ENCODE measurements at places on chromosomes 13 and 19.

- no peak for ATAC-seq
Measured at GRCh38 chr13:112007191-112007590, 59.8 kb upstream of the SOX1 start.

- no peak for ATAC-seq
Measured at GRCh38 chr13:29230299-29230845, 365.1 kb downstream of the SLC7A1 start.

DNA sequence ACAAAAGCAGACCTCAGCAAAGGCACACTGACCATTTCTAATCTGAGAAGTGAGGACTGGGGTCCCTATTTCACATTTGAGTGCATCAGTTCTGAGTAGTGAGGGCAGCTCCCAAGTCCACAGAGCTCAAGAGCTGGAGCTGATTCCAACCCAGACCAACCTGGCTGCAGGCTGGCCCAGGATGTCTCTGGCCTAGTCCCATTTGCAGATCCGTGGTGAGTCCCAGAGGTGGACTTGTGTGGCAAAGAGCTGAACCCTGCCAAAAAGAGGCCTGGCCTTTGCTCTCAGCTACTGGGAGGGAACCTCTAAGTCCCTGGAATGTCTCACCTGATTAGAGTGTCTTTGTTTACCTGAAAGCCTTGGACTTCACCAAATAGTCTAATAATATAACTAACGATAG, 14.6 kb downstream of the SIGLEC7 start:
- no peak for ATAC-seq

DNA sequence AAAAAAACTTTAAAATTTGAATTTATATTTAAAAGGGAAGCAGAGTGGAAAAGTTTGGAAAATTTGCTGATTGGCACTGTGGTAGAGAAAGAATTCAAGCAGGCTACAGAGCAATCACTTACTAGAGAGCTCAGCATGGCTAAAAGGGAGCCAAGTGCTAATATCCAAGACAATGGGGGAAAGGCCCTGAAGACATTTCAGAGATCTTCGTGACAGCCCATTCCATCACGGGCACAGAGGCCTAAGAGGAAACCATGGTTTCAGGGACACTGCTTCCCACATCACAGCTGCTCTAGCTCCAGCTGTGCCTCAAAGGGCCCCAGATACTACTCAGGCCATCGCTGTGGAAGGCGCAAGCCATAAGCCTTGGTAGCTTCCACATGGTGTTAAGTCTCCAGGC, 73.7 kb downstream of the SGCG start:
- no peak for ATAC-seq

DNA sequence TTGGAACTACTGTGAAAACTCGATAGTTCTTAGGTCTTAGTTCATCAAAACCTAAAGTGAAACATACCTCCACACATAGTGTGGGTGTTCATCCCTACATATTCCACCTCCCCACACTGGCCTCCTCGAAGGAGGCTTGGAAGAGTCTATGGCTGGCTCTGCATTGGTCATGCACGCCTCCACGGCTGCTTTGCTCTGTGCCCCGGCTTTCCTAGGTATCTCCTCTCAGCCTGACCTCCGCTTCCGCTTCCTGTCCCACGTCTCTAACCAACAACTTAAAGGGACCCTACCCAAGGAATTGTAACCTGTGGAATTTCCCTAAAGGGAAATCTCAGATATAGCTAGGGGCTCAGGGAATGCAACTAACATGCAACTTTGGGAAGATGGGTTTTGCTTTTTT, 79.7 kb upstream of the MBNL2 start:
- ATAC-seq, result peak; percentile 24

DNA sequence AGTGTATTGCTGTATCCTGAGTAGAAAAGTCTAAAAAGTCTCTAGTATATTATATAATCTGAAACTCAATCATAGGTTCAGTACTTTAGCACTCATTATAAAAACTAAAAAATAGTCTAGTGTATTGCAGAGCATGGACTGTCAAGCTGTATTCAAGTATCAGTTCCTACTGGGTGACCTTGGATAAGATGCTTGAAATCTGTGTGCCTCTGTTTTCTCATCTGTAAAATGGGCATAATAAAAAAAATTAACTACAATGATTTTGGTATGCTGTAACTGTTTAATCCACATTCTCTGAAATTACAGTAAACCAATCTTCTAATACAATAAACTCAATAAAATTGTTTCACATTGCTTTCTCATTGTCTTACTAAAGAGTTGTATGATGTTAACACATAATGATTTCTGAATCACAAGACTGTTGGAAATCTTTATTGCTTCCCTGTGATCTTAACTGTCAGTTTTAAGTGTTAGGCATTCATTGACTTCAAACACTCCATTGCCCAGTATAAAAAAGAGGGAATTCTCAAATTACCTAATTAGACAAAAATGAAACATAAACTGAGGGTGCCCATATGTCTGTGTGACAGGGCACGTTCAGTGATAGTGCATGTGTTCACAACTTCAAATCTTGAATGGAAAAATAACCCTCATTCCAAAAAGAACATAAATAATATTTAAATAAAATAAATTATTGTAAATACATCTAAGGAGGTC, 2.2 kb downstream of the STARD13 start:
- ATAC-seq, result no peak

- ATAC-seq, result no peak
Measured at GRCh38 chr13:40377783-40378182, 288.7 kb downstream of the FOXO1 start.

GRCh38 chr13:89688918-89689317, 1658.6 kb upstream of the MIR17HG start:
- ATAC-seq, result no peak

GRCh38 chr13:70938462-70938861, 830.2 kb upstream of the KLHL1 start:
- ATAC-seq, result no peak

- ATAC-seq, result peak; percentile 0
Measured at GRCh38 chr19:48992581-48993174, 431 bp downstream of the GYS1 start.

DNA sequence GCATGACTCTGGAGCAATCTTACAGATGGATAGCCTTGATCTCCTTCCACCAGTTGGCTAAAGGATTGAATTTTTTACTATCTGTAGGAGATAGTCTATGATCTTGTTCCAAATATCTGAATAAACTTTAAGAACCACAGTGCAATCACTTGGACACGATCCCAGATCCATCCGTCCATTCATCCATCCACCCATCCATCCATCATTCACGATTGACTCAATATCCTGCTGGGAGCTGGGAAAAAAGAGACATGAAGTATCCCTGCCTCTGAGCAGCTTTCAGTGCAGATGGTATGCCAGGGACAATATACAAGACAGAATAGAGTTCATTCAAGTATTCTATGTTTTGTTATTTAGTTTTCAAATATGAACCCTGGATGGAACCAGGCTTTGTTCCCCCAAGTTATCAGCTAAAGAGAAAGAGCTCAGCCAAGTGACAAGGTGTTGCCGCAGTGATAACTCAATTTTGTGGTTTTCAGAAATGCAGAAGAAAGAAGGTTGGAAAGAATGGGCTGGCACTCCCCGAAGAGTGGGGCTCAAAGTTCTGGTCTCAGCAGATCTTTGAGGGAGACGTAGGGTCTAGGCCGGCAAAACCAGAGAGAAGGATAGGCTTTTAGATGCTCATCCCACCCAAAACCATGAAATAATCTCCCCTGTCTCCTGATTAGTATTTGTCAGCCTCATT, 66.3 kb downstream of the IRS2 start:
- ATAC-seq, result no peak

- no peak for ATAC-seq
Measured at GRCh38 chr19:38830039-38830733, 1.4 kb downstream of the ECH1 start.

DNA sequence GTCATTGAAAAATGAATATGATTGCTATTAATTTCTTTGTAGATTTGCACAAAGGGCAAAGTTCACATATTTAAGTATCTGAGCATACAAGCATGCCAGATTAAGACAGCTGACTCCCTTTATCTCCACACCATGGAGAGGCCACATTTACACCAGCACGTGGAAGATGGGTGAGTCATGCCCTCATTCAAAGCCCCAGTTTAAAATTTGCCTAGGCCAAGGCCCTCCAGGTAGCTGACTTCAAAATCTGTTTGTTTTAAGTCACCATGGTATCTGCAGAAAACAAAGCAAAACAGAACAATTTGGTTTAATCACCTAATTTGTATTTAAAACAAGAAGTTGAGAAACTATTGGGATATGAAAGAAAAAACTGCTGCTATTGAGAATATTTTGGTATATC, 109.2 kb downstream of the ESD start:
- no peak for ATAC-seq

DNA sequence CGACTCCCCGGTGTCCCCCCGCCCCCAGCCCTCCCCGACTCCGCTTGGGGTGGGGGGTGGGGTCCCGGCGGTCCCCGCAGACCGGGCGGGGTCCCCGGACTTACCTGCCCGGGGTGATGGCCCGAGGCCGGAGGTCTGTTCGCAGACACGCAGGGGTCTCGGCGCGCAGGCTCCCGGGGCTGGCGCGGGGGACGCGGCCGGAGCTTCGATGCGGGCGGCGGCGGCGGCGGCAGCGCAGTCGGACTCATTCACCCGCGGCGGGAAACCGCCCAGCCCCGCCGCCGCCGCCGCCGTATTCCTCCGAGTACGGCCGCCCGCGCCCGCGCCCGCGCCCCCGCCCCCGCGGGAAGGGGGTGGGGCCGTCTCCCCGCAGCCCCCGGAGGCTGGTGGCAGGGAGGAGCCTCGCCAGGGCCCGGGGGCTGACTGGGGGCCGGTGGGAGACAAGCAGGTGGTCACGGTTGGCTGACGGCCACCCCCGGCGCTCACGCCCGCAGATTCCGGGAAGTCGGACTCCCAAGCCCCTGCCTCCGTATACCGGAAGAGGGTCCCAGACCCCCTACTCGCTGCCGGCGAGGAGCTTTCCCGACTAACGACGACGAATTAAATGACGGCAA, at the start of gene C2CD4C:
C2CD4C (minus strand) TSS at position 246 of the 614 bp plus-strand sequence. CDS start 786 bp downstream, outside the sequence.
- ATAC-seq, result peak; percentile 56

GRCh38 chr13:43203781-43204180, 180.4 kb downstream of the DNAJC15 start:
- no peak for ATAC-seq

DNA sequence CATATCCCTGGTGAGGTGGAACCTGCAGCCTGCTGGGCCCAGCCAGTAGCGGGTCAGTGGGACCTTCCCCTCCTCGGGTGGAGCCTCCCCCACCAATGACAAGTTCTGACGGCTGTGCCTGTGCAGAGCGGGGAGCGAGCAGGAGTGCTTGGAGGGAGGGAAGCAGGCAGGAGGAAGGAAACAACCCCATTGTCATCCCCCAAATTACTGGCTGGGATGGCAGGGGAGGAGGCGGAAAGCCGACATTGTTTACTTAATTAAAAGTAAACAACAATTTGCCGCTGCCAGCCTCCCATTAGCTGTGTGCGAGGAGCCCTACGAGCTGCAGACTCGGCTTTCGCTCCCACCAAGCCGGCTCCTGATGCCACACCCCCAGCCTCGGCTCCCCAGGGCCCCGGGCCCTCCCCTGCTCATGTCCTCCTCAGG, 45.5 kb downstream of the LYL1 start:
- ATAC-seq, result no peak

GRCh38 chr13:39561971-39562370, 41.0 kb downstream of the LHFPL6 start:
- no peak for ATAC-seq

- ATAC-seq, result no peak
Measured at GRCh38 chr13:23231241-23231640, 50.5 kb downstream of the SGCG start.

DNA sequence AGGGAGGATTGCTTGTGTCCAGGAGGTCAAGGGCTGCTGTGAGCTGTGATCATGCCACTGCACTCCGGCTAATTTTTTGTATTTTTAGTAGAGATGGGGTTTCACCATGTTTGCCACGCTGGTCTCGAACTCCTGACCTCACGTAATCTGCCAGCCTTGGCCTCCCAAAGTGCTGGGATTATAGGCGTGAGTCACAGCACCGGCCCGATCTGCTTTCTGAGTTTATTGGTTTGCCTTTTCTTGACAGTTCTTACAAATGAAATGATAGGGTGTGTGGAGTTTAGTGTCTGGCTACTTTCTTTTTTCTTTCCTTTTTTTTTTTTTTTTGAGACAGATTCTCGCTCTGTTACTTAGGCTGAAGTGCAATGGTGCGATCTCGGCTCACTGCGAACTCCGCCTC, 848 bp downstream of the C19orf44 start:
- ATAC-seq, result no peak

GRCh38 chr19:45306040-45306439, 16.6 kb downstream of the CKM start:
- no peak for ATAC-seq

DNA sequence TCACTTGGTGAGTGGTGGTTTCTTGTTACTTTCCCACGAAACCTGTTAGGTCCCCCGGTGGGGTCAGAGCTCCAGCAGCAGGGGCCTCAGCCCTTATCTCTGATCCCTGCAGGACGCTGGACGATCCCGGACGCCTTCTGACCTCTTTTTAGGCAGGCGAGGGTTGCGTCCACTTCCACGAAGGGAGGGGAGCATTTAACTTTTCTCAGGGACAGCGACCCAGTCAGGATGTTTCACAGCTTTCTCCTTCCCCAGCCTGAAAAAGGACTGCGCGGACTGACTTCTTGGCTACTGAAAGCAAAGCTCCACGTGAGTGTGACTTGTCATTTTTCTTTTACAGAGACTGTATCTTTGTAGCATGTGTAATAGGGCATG, 692 bp downstream of the ZNF234 start:
- ATAC-seq, result no peak

DNA sequence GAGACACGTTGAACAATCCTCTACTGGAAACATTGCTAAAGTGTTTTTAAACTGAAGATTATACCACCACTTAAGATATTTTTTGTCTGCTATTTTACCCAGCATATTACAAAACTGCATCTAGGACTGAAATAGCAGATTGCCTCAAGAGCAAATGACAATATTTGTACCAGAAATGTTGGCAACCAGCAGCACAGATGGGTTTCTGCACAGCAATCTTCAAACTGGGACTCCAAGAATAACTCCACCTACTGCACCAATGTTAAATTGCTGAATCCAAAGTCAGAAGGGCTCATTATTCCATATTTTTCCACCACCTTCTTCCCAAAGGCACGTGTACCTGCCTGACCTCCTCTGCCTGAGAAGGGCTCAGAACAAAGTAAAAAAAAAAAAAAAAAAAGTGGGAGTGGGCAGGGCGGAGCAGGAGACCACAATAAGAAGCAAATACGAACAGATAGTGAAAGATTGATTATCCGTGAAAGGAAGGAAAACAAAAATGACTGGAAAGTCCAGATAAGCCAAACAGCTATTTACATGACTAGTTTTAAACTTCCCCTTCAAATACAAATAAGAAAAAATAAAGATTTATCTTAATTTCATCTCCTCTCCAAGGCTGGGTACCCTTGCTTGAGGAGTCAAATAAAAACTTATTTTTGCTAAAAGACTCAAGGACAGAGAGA, 79.4 kb downstream of the FOXO1 start:
- peak; percentile 22 for ATAC-seq

DNA sequence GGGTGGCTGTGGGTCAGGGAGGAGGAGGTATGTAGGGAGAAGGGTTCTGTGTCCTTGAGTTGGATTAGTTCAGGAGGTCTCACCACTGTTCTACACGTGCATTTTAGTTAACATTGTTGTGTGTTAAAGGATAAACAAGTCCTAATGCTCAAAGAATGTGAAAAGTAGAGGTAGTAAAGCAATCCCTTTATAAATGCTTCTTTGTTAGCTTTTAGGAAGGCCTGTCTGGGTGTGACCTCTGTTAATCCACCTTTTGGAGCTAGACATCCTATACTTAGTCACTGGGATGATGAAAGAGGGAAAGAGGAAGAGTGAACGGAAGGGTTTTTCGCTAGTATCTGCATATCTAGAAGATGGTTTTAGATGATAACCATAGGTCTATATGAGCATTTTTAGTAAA, 42.2 kb upstream of the FLT1 start:
- ATAC-seq, result no peak

Data from gastroesophageal sphincter (tissue), 4 donors.